ENCODE measurements at places on chromosomes 7 and 10. TPM values are rescaled to one million over a fixed set of nuclear protein-coding genes. Genes with fewer than 3 reads are reported as not detected.

Gene KAZALD1
- 27.5 TPM for polyA plus RNA-seq

Gene SMKR1
- polyA plus RNA-seq, result 0.32 TPM

Gene PSMG3
- polyA plus RNA-seq, result 41.2 TPM

Gene NPFFR1
- 0.06 TPM for polyA plus RNA-seq

Gene FAM25A
- polyA plus RNA-seq, result not detected

Gene STEAP1B
- polyA plus RNA-seq, result not detected

Gene ADAM22
- 3.5 TPM for polyA plus RNA-seq

Gene NPTX2
- polyA plus RNA-seq, result 0.10 TPM

Gene COL17A1
- polyA plus RNA-seq, result 0.18 TPM

Gene NEUROD6
- not detected for polyA plus RNA-seq

Gene SP4
- 3.0 TPM for polyA plus RNA-seq

Gene ZNF716
- not detected for polyA plus RNA-seq

Measured in cardiac muscle cell (in vitro differentiated cells and primary cell).